ENCODE measurements at places on chromosomes 7 and 10. TPM values are rescaled to one million over a fixed set of nuclear protein-coding genes. Genes with fewer than 3 reads are reported as not detected.

DNA sequence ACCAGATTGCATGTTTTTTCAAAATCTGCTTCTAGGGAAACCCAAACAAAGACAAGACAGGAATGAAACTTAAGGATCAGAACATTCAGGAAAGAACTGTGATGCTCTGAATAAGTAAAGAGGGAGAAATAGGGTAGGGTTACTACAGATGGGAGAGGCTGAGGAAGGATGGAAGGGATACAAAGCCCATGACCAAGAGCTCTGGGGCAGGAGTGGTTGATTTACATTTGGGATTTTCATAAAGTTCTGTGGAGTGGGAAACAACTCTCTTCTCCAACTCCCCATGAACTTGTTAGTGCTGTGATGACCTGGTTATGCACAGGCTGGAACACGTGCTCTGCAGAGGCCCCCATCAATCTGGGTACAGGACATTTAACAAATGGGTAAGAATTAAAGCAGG lies 216.0 kb upstream of the KLF14 start:
- H3K4me1 ChIP-seq = peaks cover 52% of the 10 kb centered on the region
- no peak overlapping the region for H3K4me3 ChIP-seq
- H3K27me3 ChIP-seq = no peaks in the 10 kb centered on the region
- DNase-seq = no peak

DNA sequence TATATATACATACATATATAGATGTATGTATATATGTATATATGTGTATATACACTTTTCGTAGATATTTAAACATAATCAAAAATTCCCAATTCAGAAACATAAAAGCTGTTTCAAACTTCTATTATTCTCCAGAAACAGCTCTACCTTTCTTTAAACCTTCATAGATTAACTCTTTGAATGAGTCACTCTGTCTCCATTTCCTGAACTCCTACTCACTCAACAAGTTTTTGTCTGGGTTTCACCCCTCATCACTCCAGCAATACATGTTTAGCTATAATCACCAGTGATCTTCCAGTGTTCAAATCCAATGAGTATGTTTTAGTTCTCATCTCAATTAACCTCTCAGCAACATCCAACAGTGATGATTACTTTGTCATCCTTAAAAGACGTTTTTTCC lies 9.6 kb downstream of the DGKB start:
- H3K27ac ChIP-seq = no peak overlapping the region
- H3K4me1 ChIP-seq = no peaks in the 10 kb centered on the region
- H3K36me3 ChIP-seq = no peaks in the 10 kb centered on the region
- no peak overlapping the region for H3K4me3 ChIP-seq
- H3K27me3 ChIP-seq = no peaks in the 10 kb centered on the region

GRCh38 chr10:96971324-96971723 lies 139.2 kb downstream of the LCOR start:
- peaks cover 6% of the 10 kb centered on the region for H3K36me3 ChIP-seq
- no peaks in the 10 kb centered on the region for H3K27me3 ChIP-seq
- H3K4me1 ChIP-seq = no peaks in the 10 kb centered on the region

The TBXAS1 gene
- total RNA-seq = 2.1 TPM

DNA sequence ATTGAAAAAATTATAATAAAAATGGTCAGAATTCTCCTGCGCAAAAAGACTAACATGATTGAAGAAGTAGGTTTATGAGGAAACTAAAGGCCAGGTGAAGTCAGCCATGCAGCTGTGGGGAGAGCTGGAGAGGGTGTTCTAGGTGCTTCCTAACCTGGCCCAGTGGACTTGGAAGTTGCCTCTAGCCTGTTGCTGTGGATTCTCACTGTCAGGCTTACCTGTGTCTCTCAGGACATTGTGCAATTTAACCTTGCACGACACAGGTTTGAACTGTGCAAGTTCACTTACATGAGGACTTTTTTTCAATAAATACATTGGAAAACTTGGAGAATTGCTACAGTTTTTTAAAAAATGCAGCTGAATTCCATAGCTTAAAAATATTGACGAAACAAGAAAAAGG lies 266.4 kb downstream of the CXCL12 start:
- H3K27me3 ChIP-seq = peaks cover 3% of the 10 kb centered on the region
- no peak for DNase-seq
- no peaks in the 10 kb centered on the region for H3K4me1 ChIP-seq
- H3K36me3 ChIP-seq = no peaks in the 10 kb centered on the region
- no peak overlapping the region for H3K4me3 ChIP-seq

DNA sequence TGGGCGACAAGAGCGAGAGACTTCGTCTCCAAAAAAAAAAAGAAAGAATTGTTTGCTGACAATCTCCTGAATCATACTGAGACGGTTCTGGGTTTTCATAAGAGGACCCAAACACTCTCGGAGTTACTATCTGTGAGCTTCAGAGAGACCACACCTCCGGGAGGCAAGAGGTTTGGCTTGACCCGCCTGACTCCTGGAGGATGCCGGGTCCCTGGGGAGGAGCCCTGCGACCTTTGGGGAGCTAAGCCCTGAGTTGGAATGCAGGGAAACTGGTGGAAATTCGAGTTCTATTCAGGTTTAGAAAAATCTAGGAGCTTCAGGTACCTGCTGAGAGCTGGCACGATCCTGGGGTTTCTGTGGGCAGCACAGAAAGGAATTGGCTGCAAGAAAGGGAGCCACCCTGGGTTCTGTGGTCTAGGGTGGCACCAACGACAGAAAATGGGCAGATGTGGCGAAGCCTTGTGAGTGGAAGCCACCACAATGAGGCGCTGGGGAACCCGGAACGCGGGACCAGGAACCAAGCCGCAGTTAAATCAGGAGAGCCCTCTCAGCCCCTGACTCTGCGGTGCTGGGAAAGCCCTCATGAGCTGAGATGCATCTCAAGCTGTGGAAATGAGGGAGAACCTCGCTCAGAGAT lies 21.9 kb upstream of the GATAD1 start:
- H3K27me3 ChIP-seq = peaks cover 24% of the 10 kb centered on the region
- no peaks in the 10 kb centered on the region for H3K36me3 ChIP-seq
- no peak for DNase-seq

The CCDC3 gene
- total RNA-seq = not detected

The AKR1C3 gene
- 2.0 TPM for total RNA-seq

The GRM3 gene
- total RNA-seq = not detected

- no peak overlapping the region for H3K4me3 ChIP-seq
- H3K4me1 ChIP-seq = peaks cover 9% of the 10 kb centered on the region
- no peak for DNase-seq
- no peaks in the 10 kb centered on the region for H3K27me3 ChIP-seq
- H3K36me3 ChIP-seq = no peaks in the 10 kb centered on the region
- no peak overlapping the region for H3K27ac ChIP-seq
These were observed 63.7 kb downstream of the PROSER2 start for GRCh38 chr10:11886851-11887250.

DNA sequence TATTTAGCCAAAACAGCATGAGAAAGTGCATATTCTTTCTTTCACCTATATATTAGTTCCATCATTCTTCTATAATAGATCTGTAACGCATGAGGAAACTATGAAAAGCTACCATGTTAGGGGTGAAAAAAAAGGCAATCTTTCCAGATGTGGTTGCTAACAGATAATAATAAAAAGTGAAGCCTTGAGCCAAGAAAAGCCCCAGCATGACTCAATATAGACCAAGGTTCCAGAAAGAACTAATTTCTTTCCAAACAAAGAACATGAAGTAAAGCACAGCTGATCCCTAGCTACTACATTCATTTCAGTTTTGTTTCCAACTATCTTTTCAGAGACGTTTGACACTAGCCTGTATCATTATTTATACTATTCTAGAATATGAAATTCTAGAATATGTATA lies 16.4 kb downstream of the ARL4A start:
- no peak for DNase-seq
- H3K4me3 ChIP-seq = no peak overlapping the region
- no peaks in the 10 kb centered on the region for H3K4me1 ChIP-seq
- H3K27me3 ChIP-seq = no peaks in the 10 kb centered on the region
- peaks cover 2% of the 10 kb centered on the region for H3K36me3 ChIP-seq

The LIPN gene
- not detected for total RNA-seq

GRCh38 chr10:29849126-29849833 lies 210.1 kb downstream of the JCAD start:
- no peaks in the 10 kb centered on the region for H3K4me1 ChIP-seq
- H3K36me3 ChIP-seq = no peaks in the 10 kb centered on the region
- DNase-seq = no peak
- no peak overlapping the region for H3K27ac ChIP-seq
- H3K4me3 ChIP-seq = no peak overlapping the region

DNA sequence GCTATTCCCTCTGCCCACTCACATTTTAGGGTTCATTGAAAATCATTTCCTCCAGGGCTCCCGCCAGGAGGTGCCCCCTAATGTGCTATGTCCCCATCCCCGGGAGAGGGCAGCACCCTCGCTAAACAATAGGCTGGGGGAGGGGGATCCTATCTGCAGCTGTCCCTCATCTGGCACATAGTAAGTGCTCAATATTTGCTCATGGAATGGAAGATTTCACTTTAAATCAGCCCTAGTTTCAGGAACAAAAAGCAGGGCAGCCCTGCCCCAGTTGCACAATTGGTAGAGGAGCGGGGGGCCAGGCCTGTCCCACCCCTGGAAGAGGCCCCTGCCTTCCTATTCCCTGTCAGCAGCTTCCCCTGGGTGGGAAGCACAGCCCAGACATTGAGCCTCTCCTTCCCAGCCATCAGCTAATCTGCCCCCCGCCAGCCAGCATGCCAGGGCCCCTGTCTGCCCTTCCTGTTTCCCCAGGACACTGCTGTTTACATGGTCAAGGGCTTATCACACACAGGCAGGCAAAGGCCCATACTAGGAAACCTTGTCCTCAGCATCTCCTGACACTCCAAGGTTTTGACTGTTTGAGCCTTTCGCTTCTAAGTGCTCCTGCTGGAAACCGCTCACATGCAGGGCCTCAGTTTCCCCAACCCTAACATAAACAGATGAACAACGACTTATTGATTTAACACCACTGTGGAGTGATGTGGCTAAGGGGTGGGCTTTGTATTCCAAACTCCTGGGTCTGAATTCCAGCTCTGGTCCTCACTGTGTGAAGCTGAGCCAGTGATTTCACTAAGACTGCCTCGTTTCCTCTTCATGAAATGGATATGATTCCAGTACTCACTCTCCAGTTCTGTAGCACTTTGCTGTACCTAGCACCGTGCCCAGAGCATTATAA lies 130.7 kb upstream of the ZMIZ1 start:
- no peaks in the 10 kb centered on the region for H3K36me3 ChIP-seq
- no peak for DNase-seq
- no peaks in the 10 kb centered on the region for H3K4me1 ChIP-seq
- no peak overlapping the region for H3K4me3 ChIP-seq

Data from activated naive CD8-positive, alpha-beta T cell treated with anti-CD3 and anti-CD28 coated beads, Interleukin-2, amount 10 ng/mL, durations not matched to agents 7 days and 5 days (primary cell).